ENCODE measurements at places on chromosomes 3 and 15.

DNA sequence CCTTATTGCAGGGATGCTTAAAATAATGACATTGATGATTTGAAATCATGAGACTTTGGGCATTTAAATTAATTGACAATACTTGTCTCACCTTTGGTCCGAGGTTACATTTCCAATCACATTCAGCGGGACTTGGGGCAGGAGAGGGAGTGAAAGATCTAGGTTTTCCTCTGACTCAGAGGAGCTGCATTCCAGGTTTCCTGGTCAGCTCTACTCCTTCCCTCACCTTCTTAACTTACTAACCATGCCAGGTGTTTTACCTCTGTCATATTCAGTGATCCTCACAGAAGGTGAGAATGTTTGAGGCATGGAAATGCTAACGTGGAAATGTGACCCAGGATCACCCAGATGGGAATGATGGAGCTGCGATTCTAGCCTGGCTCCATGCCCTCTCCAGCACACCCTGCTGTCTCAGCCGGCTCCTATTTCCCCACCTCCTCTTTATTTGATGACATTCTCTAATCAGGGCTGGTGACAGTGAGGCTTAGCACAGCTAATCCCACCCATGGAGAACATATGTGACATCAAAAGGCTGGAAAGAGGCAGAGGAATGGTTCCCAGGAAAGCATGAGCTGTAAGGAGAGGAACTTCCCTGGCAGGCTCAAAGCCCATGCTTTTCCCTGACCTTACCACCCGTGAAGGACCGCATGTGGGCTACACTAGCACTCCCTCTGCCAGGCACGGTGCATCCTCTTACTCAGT is 38.7 kb downstream of the THSD4 start:
- no peak for DNase-seq

DNA sequence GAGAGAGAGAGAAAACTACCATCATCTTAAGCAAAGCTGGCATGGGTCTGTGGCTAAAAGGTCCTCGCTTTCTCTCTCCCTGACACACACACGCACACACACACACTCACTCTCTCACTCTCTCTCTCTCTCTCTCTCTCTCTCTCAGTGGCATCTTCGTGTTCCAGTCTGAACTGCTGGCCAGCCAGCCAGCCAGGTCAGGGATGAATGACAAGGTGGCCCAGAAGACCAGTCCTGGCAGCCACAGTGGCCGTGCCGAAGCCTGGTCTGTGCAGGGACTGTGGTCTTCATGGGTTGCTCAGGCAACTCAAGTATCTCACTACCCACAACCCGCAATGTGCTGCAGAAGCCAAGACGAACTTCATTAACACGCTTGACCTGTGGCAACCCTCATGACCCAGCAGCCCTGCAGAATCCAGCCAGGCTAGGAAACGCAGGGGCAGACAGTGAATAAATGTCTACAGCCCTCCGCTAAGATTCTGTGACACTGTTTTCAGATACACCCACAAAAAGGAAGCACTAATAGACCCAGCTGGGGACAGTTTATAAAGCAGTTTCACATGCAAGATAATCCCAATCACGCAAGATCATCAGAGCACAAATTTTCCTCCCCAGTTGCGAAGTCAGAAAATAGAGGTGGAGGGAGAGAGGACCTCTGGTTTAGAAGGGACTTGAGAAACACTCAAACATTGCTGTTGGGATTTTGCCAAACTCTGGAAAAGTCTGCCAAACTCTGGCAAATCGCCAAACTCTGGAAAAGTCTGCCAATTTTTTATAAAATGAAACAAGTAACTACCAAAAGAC is 66.4 kb downstream of the XXYLT1 start:
- DNase-seq, result peak; percentile 71

GRCh38 chr15:44296625-44297524 is 8.4 kb downstream of the GOLM2 start:
- DNase-seq, result peak; percentile 12

GRCh38 chr15:69433831-69434230 is 18.8 kb upstream of the RPLP1 start:
- DNase-seq, result no peak

DNA sequence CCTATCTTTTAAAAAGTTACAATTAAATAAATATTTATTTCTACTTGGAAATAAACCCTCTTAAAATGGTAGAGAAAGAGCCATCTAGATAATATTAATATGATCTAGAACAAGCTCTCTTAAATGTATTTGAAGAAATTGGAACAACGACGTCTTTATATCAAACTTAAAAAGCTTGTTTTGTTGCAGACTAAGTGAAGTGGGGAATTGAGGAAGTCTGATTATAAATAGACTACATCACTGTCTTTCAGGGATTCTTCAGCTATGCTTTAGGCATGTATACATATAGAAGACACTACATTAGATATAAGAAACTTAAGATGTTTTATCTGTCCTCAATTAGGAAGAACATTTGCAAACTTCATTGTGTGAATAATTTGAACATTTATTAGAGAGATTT is 1.8 kb downstream of the BCHE start:
- DNase-seq, result no peak

- no peak for DNase-seq
These were observed 17.3 kb downstream of the ZBTB38 start for GRCh38 chr3:141385406-141386125.

DNA sequence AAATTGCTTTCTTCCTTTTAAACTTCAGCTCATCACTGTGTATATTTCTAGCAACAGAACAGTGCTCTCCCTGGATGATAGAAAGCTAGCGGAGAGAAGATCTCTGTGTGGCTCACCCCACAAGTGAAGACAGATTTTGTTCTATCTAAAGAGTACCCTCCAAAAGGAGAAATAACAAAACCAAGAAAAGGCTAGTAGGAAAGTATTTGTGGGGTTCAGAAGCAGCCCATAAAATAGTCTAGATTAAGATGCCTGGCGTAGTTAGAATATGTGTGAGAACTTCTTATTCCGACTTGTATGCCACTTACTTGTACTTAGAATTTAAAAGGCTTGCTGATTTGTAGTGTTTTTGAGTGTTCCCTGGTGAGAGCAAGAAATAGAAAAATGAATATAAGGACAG is 214.9 kb upstream of the IL12A start:
- no peak for DNase-seq
